ENCODE measurements at places on chromosomes 3 and 15.

- DNase-seq, result no peak
Observed at GRCh38 chr3:30333903-30334302, 272.5 kb upstream of the TGFBR2 start.

- DNase-seq, result no peak
Observed at GRCh38 chr3:197775317-197775716, 15.7 kb upstream of the LRCH3 start.

DNA sequence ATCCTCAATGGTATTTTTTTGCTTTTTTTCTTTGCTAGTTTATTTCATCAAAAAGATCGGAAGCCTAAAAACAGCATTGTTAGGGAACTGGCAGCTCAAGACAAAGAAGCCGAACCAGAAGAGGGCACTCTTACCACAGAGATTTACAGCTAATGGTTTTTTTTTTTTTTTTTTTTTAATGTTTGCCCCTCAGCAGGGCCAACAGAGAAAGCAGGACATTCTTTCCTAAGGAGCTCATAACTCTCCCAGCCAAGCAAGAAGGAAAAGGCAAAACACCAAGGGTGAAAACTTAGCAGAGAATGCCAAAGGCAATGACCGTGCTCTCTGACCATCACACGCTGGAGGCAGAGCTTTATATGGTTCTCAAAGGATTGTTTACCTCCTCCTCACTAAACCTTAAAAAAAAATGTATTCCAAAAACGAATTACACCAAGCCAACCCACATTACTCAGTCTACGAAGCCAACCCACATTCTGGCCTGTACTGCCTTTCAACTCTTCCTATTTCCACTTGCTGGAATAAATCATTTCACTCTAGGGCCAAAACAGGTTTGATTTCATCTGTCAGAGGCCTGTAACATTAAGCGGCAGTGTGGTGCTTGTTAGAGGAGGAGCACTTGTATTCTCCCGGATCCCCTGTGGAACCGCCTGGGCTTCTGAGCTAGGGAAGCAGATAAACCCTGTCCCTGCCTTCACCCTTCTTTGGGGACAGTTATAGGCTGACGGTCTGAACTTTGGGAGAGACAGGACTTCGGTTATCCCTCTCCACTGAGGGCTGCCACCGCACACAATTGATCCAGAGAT lies 35.6 kb upstream of the GYG1 start:
- no peak for DNase-seq

GRCh38 chr15:35197306-35197705 lies 112.2 kb upstream of the NANOGP8 start:
- DNase-seq, result no peak

DNA sequence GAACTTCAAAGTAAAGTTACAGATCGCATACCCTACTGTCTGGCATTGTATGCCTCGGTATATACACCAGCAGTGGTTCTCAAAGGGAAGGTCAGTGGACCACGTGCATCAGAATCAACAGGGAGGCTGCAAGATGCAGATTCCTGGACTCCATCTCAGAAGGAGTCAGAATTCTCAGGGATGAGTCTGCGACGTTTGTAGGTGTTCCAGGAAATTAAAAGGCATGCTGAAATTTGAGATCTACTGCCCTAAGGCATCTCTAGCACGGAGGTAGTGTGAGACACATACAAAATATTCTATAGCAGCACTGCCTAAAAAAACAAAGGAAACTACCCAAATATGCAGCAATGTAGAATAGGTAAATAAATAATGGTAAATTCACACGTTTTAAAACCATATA lies 136.8 kb upstream of the BNIP2 start:
- no peak for DNase-seq

- DNase-seq, result no peak
Observed at GRCh38 chr3:8712045-8712907, 21.3 kb upstream of the CAV3 start.
